ENCODE measurements at places on chromosomes 11 and 22. TPM values are rescaled to one million over a fixed set of nuclear protein-coding genes. Genes with fewer than 3 reads are reported as not detected.

The PHLDA2 gene
- 1.7 TPM for polyA plus RNA-seq

The ANO3 gene
- 0.56 TPM for polyA plus RNA-seq

The RASSF7 gene
- polyA plus RNA-seq = 31.0 TPM

The ENTHD1 gene
- not detected for polyA plus RNA-seq

The PLAAT2 gene
- not detected for polyA plus RNA-seq
